EH (cell line): ENCODE measurements at places on chromosomes 6 and 20.

GRCh38 chr6:41284726-41285125, 1.8 kb downstream of the TREM1 start:
- peak; percentile 21 for DNase-seq

- no peak for DNase-seq
Measured at GRCh38 chr6:170487707-170488329, 65.3 kb downstream of the PSMB1 start.

GRCh38 chr6:101462576-101462975, 69.1 kb downstream of the GRIK2 start:
- peak; percentile 78 for DNase-seq

DNA sequence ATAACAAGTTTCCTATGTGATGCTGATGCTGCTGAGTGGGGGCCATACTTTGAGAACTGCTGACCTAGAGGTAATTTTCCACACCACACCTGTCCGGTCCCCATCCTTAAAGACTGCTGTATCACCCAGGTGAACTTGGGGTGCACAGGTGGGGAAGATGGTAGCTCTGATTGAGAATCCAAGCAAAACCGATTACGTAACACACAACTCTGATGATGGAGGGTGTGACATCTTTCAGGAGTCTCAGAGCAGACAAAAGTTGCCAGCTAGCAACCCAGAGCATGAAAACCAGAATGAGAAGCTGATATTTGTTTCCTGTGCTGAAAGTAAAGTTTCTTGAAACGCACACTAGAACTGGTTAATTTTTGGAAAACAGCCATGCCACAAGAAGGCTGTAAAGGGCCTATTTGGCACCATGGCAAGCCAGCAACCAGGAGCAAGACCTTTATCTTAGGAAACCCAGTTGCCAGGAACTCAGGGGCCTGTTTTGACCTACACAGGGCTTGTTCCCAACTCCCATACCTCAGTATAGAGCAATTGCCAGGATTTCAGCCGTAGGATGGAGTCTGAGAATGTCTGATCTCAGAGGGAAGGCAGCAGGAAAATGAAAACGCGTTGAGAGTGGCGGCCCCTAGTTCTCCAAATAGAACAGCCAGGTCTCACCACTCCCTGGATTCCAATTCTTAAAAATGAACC, 21.6 kb upstream of the TBC1D7 start:
- DNase-seq, result no peak

DNA sequence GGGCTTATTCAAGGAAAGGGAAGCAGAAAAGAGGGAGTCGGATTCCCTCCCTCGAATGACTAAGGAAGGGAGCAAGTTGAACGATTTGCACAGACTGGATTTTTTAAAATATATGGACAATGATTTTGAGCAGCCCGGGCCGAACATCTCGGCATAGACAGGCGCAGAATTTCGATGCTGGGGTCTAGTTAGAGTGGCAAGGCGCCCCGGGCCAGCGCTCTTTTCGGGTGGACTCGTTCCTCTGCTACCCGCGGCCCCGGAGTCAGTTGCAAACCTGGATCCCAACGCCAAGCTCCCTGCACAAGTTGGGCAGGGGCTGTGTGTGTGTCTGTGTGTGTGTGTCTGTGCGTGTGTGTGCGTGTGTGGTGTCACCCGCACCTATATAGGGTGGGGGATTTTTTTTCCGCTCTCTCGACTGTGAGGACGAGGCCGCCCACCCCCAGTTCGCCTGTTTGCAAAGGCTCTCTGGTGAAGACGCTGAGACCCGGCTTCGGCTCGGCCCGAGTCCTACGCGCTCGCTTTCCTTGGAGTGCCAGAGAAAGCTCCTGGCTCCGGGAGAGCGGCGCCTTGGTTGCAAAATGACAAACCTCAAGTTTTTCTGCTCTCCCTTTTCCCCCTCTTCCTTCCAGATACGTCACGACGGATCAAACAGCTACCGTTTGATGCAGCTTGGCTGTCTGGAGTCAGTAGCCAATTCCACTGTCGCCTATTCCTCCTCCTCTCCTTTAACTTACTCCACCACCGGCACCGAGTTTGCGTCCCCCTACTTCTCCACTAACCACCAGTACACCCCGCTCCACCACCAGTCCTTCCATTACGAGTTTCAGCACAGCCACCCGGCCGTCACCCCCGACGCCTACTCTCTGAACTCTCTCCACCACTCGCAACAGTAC, 1.4 kb downstream of the TFAP2D start:
- no peak for DNase-seq

- DNase-seq, result peak; percentile 74
Measured at GRCh38 chr6:47780510-47781356, 1.1 kb upstream of the OPN5 start.

DNA sequence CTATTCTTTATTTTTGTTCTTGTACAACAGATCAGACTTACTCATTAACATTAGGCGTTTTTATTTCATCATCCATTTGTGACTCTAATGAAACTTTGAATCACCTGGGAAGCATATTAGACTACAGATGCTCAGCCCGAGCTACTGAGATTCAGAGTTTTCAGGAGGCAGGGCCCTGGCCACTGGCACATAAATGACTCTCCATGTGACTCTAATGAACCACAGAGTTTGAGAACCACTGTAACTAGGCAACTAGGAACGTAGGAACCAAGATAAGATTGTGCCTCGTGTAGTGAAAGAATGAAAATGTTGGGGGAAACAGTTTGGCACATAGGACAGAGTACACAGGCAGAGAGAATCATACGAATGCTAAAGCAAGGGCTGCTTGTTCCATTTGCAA, 405.9 kb upstream of the BTBD3 start:
- DNase-seq, result no peak

DNA sequence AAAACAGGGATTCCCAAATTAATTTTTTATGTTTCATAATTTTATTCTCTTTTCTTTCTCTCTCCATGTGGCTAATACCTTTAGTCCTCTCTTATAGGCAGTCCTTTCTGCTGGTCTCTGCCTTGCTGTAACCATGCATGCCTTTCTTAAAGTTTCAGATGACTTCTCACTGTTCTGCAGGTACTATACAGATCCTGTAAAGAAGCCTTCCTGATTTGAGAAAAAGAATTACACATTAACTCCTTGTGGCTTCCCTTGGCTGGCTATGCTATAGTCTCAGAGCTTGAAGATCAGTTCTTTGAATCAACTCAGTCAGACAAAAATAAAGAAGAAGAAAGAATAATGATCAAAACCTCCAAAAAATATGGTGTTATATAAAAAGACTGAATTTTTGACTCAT, 7.3 kb upstream of the GPR63 start:
- no peak for DNase-seq

- DNase-seq, result no peak
Measured at GRCh38 chr6:22357724-22358189, 60.9 kb upstream of the PRL start.

DNA sequence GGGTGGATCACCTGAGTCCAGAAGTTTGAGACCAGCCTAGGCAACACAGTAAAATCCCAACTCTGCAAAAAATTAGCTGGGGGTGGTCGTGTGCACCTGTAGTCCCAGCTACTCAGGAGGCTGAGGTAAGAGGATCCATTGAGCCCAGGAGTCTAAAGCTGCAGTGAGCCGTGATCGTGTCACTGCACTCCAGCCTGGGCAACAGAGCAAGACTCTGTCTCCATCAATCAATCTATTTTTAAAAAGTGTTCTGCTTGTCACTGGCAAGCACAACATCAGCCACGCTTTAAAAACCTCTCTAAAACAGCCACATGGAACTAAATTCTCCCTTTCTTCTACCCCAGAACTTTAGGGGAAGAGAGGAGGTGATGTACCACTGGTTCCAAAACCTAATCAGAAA, 131.6 kb upstream of the RREB1 start:
- no peak for DNase-seq

- no peak for DNase-seq
Measured at GRCh38 chr6:89284963-89285735, 29.9 kb downstream of the GABRR2 start.

DNA sequence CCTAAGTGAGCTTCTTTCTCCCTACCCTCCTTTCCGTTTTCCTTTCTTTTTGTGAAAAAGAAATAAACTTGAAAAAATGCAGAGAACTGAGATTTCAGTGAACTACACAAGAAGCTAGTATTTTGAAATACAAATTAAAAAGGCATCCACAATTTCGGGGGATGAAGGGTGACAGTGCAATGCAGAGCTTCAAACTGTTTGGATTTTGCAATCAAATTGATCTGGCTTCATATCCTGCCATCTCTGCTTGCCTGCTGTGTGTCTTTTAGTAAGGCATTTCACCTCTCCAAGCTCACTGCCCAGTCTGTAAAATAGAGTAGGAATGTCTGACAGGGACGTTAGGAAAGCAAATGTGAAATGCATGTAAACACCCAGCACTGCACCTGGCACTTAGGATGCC, 258.0 kb downstream of the HACE1 start:
- peak; percentile 13 for DNase-seq

- DNase-seq, result no peak
Measured at GRCh38 chr20:21498635-21499034, 15.2 kb downstream of the NKX2-2 start.

DNA sequence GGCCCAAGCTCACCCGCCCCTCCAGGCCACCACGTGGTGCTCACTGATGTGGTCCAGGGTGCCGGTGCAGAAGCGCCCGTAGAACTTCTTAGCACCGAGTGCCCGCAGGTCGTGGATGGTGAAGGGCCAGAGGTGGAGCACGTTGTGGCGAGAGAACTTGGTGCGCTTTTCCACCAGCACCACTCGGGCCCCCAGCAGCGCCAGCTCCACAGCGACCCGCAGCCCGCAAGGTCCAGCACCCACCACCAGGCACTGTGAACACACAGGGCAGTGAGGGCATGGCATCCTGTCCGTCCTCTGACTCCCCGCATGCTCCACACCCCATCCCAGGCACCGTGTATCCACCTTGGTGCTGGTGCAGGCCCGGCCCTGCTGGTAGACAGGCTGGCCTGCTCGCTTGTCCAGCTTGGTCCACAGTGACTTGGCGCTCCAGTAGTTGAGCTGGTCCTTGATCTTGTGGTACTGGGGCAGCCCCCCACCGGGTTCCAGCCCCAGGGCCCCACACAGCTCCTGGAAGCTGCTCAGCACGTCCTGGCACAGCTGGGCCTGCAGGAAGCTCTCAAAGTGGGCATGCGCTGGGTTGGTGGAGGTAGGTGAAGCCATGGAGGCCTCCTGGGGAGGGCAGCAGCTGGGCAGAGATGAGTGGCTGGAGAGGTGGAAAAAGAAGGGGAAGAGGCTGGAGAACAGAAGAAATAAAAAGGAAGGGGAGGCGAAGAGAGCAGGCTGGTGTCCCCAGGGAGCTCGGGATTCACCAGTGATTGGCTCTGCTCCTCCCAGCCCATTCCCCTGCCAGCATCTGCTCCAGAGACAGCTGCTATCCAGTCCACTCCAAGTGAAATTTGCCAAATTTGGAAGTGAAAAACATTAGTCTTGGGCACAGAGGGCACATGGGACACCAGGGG, 1.7 kb downstream of the MICAL1 start:
- peak; percentile 72 for DNase-seq

GRCh38 chr6:133730881-133731280, 158.0 kb upstream of the TCF21 start:
- peak; percentile 58 for DNase-seq

GRCh38 chr6:73308712-73309534, 45.2 kb downstream of the DPPA5 start:
- no peak for DNase-seq

DNA sequence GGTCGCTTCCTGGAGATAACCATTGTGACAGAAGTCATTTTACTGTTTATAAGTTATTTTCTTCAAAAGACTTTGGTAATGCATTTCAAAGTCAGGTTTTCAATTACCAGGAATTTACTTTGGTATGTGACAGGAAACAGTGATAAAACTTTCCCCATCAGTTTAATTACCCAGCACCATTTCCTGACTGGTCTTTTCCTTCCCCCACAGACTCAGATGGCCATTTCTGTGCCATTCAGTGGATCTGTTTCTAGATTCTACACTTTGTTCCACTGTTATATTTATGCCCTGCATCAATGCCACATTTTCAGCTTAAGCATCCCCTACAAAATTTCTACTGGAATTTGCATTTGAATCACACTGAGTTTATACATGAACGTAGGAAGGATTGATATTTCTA, 16.3 kb downstream of the RRBP1 start:
- peak; percentile 49 for DNase-seq

DNA sequence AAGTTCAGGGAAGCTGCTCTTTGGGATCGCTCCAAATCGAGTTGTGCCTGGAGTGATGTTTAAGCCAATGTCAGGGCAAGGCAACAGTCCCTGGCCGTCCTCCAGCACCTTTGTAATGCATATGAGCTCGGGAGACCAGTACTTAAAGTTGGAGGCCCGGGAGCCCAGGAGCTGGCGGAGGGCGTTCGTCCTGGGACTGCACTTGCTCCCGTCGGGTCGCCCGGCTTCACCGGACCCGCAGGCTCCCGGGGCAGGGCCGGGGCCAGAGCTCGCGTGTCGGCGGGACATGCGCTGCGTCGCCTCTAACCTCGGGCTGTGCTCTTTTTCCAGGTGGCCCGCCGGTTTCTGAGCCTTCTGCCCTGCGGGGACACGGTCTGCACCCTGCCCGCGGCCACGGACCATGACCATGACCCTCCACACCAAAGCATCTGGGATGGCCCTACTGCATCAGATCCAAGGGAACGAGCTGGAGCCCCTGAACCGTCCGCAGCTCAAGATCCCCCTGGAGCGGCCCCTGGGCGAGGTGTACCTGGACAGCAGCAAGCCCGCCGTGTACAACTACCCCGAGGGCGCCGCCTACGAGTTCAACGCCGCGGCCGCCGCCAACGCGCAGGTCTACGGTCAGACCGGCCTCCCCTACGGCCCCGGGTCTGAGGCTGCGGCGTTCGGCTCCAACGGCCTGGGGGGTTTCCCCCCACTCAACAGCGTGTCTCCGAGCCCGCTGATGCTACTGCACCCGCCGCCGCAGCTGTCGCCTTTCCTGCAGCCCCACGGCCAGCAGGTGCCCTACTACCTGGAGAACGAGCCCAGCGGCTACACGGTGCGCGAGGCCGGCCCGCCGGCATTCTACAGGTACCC, at the start of gene ESR1:
Gene ESR1, plus strand, starts transcription at position 170 of the 858 bp plus-strand sequence. Its CDS starts 231 bp downstream, at position 401.
- DNase-seq, result peak; percentile 5

- DNase-seq, result no peak
Measured at GRCh38 chr6:82783587-82784236, 281.9 kb downstream of the UBE3D start.
